ENCODE measurements at places on chromosomes 3 and 15. TPM values are rescaled to one million over a fixed set of nuclear protein-coding genes. Genes with fewer than 3 reads are reported as not detected.

DNA sequence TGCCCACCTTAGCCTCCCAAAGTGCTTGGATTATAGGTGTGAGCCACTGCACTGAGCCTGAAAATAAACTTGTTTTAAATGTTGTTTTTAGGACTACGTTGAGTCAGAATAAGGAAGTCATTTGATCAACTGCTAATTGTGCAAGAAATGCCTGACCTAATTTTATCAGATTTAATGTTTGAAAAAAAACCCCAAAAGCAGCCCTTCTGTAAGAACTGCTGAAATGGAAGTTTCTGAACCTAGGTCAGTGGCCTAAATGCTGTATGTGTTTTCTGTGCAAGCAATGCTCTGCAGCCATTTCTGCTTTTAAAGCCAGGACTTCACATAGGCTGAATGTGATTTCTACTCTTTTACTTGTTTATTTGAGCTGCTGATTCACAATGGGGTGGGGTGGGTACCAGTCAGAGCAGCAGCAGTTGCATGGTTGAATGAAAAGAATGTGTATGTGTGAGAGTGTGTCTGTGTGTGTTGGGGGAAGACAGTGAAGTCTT is 6.6 kb downstream of the GPX1 start:
- no peak for DNase-seq

- DNase-seq = no peak
Observed at GRCh38 chr3:14223595-14223994, 45.0 kb downstream of the LSM3 start.

DNA sequence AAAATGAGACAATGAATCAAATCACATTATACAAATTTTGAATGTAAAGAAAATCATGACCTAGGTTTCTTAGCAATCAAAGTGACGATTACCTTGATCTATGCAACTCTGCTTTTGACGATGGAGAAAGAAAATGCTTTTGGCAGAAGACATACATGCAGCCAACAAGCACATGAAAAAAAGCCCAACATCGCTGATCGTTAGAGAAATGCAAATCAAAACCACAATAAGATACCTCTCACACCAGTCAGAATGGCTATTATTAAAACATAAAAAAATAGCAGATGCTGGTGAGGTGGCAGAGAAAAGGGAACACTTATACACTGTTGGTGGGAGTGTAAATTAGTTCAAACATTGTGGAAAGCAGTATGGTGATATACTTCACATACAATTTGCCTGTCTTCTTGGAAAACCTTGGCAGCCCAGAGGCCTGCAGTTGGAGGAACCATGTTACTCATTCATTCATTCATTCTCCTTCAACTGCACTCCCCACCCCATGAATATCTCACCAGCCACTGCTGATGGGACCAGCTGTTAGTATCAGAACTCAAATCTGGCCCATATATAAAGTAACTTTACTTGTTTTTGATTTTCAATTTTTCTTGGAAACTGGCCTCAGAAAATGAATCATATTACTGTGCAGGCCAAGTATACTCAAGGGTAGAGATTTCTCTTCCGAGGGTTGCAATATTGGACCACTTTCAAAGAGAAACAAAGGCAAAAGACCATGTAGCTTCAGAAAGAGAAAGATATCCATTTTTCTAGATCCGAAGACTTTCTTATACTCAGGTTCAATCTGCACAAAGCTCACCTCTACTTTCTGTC is 358.6 kb upstream of the ARHGEF26 start:
- DNase-seq = no peak

DNA sequence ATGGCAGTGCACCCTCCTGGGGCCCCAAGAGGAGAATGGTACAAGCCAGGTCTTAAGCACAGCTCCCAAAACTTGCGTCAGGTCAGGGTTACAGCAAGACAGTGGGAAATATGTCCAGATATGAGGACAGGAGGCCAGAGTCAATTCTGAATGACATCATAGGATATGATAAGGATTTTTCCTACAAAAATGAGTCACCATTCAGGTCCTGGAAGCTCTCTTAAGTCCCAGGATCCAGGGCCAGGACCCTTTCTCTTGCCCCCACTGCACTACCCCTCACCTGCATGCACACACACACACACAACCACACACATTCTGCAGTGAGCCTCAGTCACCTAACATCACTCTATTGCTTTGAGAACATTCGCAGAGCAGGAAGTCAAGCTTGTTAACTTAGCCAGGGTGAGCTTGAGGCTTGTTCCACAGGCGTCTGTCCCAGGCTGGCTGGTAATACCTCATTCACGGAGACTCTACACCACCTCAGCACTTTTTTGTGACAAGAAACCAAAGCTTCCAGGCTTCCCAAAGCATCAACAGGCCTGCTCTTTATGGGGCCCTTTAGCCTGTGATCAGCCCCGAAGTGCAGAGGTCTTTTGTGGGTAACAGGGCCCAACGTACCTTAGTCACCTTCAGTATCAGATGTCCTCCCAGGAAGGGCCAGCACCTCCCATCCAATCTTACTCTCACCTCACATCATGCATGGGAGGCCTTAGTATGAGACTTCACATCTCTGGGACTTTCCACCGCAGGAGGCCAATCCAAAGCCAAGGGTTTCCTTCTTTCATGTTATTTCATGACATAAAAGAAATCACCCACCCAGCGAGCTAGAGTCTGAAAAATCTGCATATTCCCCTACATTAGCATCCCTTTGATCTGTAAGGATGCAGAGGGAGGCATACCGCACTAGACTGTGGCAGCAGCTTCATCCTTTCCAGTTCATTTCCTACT is 74.0 kb upstream of the LIPC start:
- no peak for DNase-seq

DNA sequence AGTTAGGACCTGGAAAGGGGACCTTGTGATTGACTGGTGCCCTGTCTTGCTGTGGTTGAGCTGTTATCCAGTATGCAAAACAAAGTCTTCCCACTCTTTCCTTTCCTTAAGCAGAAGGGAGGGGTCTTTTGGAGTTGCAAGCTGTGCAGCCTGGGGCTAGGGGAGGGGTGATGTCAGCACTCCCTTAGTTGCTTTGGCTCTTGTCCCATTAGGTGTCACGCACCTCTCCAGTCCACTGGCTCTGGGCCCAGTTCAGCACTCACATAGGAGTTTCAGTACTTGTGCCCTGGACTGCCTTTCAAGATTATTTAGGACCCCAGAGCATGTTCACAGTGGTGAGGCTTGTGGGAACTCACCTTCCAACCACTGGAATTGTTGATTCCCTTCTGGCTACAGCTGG is 238.5 kb downstream of the DOCK3 start:
- no peak for DNase-seq

Gene DUOXA2
- not detected for total RNA-seq

DNA sequence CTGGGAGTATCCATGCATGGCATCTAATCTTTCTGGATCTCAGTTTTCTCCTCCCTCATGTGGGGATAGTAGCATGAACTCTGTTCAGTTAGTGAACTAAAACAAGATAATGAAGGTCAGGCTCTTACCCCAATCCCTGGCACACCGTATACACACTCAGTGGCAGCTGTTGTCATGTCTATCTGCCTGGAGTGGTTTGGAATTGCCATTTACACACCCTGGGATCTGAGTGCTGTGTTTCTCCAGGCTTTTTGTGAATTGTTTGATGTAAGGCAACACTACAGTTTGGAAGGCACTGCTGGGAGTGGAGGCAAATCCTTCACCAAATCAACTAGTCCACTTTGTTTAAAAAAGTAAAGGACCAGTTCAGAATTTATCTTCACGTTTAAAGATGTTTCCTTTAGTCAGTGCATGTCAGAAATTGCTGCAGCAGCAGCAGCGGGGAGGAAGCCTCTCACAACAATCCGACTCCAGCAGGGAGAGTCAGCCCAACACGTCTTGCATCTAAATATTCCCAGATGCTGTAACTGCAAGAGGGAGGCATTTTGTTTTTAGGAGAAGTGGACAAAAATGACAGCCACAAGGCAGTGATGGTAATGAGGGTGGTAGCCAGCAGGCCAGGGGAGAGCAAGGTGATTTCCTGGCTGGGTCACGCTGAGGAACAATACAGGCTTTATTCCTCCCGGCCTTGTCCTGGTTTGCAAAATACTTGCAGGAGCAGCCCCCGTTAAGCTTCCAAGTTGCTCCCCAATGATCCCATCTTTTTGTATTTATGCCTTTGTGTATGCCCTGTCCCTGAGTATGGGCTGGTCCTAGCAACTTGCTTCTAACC is 128.5 kb upstream of the LRIG1 start:
- no peak for DNase-seq

Gene AHSG
- not detected for total RNA-seq

DNA sequence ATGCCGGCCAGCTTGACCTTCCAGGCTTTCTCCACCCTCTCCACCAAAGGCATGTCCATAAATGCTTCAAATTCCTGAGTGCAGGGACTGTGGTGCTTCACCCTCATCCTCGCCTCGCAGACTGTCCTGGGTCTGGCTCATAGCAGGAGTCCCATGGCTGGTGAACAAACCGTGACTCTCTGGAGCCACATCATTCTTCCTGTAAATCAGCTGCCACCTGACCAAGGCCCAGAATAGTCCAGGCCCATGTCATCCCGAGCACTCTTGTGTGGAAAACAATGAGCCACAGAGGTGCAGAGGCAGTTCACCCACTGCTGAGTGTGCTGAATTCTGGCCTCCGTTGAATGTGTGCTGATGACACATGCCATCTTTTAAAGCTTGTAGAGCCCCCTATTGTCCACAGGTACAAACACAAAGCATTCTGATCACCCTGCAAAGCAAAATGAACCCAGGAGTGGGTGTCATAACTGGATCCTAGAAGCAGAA is 68.6 kb downstream of the ABHD5 start:
- DNase-seq = no peak

DNA sequence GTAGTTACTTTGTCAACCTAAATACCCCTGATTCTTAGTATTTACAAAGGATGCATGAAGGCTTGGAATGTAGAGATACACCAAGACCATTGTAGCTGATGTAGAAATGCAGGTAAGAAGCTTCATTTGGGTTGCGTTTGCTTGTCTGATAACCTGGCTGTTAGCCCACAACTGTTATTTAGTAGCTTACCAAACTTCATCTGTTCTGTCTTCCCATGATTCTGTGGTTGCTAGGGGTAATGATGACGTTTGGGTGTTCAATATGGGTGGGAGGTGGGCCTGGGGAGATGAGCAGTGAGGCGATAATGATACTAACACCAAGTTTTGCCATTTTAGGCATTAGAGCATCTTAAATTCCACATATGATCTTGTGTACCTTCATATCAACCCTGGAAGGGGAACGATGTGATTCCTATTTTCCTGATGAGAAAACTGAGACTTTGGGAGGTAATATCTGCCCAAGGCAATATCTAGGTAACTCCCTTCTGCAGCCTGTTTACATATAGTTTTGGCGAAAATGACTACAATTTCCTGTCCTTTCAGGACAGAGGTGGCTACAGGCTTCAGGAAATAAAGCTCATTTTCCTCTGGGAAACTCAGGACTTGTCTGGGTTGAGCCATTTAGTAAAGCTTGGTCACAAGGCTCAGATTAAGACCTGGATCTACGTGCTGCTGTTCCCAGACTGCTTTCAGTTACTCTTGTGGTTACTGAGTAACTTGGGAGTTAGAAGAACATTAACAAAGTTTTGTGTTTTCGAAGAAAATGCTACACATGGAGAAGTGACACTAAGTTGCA is 26.8 kb downstream of the FNDC3B start:
- no peak for DNase-seq

DNA sequence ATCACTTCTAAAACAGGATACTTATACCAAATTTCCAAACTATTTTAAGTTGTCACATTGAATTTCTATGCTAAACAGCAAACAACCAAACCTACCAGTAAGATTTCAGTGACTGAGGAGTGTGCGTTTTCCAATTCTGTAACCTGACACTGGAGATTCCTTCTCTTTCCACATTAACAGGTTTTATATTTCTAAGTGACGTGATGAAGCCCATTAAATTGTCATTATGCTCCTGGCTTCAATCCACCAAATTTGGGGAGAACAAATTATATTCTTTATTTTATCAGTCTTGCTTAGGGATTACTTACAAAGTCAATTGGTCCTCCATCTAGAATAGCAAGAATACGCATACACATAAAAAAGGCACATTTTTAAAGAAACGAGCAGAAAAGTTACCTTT is 764.8 kb upstream of the NR2F2 start:
- no peak for DNase-seq

DNA sequence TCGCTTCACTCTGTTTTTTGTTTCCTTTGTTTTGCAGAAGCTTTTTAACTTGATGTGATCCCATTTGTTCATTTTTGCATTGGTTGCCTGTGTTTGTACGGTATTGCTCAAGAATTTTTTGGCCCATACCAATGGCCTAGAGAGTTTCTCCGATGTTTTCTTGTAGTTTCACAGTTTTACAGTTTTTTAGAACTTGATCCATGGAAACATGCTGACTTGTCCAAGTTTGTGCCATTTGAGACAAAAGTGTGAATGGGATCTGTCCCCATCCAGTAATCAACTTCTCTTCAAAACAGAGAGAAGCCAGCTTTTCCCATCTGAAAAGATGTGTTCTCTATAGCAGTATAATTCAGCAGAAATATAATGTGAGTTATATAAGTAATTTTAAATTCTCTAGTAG is 266.5 kb upstream of the LRTM1 start:
- DNase-seq = no peak

Gene BCL2A1
- total RNA-seq = not detected

Gene SCAANT1
- total RNA-seq = not detected

GRCh38 chr3:190996181-190996775 is 133.8 kb upstream of the GMNC start:
- no peak for DNase-seq

GRCh38 chr3:52892625-52893311 is 4.6 kb downstream of the STIMATE start:
- DNase-seq = peak; percentile 25

DNA sequence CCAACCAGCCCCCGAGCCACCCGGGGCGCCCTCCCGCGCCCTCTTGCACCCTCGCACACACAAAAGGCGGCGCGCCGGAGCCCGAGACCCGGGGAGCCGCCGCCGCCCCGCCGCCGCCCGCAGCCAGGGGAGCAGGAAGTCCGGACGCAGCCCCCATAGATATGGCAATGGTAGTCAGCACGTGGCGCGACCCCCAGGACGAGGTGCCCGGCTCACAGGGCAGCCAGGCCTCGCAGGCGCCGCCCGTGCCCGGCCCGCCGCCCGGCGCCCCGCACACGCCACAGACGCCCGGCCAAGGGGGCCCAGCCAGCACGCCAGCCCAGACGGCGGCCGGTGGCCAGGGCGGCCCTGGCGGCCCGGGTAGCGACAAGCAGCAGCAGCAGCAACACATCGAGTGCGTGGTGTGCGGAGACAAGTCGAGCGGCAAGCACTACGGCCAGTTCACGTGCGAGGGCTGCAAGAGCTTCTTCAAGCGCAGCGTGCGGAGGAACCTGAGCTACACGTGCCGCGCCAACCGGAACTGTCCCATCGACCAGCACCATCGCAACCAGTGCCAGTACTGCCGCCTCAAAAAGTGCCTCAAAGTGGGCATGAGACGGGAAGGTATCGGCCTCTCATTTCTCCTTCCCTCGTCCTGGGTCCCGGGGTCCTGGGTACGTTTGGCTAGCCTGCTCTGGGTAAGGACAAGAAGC is 1.6 kb downstream of the NR2F2 start:
- no peak for DNase-seq
